Calu3 (cell line): ENCODE measurements at places on chromosomes 1 and 21. TPM values are rescaled to one million over a fixed set of nuclear protein-coding genes. Genes with fewer than 3 reads are reported as not detected.

DNA sequence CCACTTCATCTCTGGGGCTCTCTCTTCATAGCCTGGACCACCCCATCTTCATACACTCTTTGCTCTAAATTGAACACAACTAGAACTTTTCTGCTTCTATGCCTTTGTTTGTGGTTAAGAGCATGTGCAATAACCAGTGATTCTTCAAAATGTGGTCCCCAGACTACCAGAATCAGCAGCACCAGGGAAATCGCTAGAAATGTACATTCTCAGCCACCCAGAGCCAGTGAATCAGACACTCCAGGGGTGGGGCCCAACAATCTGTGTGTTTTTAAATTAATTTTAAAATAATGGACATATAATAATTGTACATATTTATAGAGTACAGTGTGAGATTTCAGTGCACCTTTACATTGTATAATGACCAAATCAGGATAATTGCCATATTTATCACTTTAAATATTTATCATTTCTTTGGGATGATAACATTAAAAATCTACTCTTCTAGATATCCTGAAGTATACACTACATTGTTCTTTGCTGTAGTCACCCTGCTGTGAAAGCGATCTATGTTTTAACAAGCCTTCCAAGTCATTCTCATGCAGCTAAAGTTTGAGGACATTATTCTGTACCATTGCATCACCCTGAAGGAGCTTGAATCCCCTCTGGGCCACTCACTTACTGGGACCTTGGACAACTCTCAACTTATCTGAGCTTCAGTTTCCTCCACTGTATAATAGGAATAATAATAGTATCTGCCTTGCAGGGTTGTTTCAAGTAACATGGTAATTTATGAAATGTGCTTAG is 10.8 kb downstream of the GRHL3 start:
- no peak overlapping the region for H3K4me3 ChIP-seq
- no peak for DNase-seq
- H3K27ac ChIP-seq, result no peak overlapping the region
- H3K27me3 ChIP-seq, result peaks cover 15% of the 10 kb centered on the region
- no peaks in the 10 kb centered on the region for H3K4me1 ChIP-seq

- peaks cover 14% of the 10 kb centered on the region for H3K4me1 ChIP-seq
- H3K36me3 ChIP-seq, result no peaks in the 10 kb centered on the region
- peak; percentile 22 for DNase-seq
- peaks cover 33% of the 10 kb centered on the region for H3K27me3 ChIP-seq
Measured at GRCh38 chr1:53381790-53382401, 54.0 kb upstream of the LRP8 start.

- no peaks in the 10 kb centered on the region for H3K27me3 ChIP-seq
- H3K4me3 ChIP-seq, result no peak overlapping the region
- DNase-seq, result no peak
- H3K27ac ChIP-seq, result peak overlapping the region; percentile 29
- no peaks in the 10 kb centered on the region for H3K36me3 ChIP-seq
Measured at GRCh38 chr1:85366391-85367170, 90.1 kb upstream of the BCL10 start.

The PAQR6 gene
- total RNA-seq, result 20.4 and 21.2 TPM in 2 replicates
